ENCODE measurements at places on chromosomes 2 and 18. TPM values are rescaled to one million over a fixed set of nuclear protein-coding genes. Genes with fewer than 3 reads are reported as not detected.

ACOXL gene
- total RNA-seq: not detected

CRACDL gene
- total RNA-seq: 2.3 TPM

SRD5A2 gene
- total RNA-seq: not detected

STAMBP gene
- 20.4 TPM for total RNA-seq

MDH1B gene
- 2.5 TPM for total RNA-seq

RFTN2 gene
- 29.9 TPM for total RNA-seq

Measured in occipital lobe (tissue), 3 donors.